ENCODE measurements at places on chromosomes 6 and 20.
A peak's percentile ranks its signal among the peaks of the same experiment; 100 is the strongest.

DNA sequence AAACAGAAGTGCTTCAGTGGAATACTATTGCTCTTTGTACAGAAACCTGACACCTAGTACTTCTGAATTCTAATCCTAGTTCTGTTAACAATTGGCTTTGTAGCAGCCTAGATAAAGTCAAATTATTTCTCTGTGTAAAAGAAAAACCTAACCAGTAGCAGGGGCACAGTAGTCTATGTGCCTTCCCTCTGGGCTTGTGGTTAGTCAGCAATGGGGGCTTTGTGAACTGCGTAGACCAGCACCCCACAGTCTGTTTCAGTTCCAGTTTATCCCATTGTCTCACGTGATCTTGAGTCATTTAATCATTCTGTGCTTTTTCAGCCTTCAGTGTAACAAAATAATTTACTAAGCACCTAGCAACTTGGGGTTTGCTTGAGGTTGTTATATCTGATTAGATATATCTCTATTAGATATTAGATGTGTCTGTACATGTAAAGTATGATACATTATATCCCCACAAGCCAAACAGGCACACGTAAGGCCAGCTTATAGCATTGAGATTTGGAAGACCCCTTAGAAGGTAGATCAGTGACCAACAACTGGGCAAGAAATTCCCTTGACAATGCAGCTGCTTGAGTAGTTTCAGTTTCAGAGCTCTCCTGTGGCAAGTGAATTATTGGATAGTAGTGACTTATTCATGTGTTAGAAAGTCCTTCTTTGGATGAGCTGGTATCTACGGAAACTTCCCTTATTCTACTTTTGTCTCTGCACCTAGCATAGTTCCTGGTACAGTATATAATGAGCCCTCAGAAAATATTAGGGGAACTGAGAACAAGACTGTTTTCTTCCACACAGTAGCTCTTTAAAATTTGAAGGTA is 27.9 kb upstream of the CCR6 start:
- peaks cover 52% of the 10 kb centered on the region for H3K27me3 ChIP-seq
- H3K4me1 ChIP-seq = peaks cover 45% of the 10 kb centered on the region
- no peak overlapping the region for H3K4me3 ChIP-seq
- DNase-seq = no peak

GRCh38 chr20:53598140-53599043 is 4.8 kb upstream of the ZNF217 start:
- peaks cover 19% of the 10 kb centered on the region for H3K36me3 ChIP-seq
- H3K27me3 ChIP-seq = no peaks in the 10 kb centered on the region
- no peak overlapping the region for H3K4me3 ChIP-seq
- no peak for DNase-seq

DNA sequence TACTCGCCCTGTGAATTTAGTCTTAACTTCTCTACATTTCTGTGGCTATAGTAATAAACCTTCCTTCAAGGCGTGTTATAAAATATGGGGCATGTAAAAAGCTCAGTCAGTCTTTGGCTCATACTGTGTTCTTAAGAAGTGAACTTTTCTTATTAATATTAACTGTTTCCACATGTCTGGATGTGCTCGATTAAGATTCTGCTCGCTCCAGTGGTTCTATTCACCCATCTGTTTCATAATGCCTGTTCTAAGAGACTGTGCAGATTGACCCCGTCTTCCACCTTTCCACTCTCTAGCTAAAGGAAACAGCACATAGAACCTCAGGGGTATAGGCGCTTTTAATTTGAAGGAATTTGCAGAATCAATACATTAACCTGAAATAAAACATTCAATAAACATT is 99.9 kb downstream of the L3MBTL3 start:
- H3K27me3 ChIP-seq = no peaks in the 10 kb centered on the region
- no peak overlapping the region for H3K27ac ChIP-seq
- DNase-seq = no peak
- H3K4me1 ChIP-seq = peaks cover 6% of the 10 kb centered on the region
- H3K36me3 ChIP-seq = peaks cover 20% of the 10 kb centered on the region

DNA sequence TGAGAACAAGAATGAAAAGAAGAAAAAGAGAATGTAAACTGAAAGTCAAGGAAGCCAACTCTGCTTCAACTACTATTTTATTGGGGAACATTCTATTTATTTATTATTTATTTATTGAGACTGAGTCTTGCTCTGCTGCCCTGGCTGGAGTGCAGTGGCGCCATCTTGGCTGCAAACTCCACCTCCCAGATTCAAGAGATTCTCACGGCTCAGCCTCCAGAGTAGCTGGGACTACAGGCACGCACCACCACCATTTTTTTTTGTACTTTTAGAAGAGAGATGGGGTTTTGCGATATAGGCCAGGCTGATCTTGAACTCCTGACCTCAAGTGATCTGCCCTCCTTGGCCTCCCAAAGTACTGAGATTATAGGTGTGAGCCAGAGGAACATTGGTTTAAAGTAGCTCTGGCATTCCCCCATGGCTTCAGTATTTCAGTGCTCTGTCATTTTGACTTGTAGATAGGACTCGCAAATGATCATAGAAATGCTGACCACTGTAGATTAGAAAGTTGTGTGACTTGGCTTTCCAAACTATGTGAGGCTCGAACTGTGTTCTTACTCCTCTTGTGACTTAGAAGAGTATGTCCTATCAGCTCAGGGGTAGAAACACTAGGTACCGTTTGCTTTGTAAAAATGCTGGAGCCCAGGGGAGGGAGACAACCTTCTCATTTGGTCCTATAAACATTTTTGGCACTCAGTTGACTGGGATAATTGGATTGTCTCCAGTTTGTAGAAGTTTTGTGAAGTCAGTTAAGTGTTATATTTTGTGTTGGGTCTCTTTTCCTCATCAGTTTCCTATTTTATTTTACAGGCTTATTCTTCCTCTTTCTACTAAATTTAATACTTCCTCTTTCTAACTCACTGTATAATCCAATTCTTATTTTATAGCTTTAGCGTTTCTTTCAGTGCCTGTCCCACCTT is 544.9 kb upstream of the CITED2 start:
- peaks cover 3% of the 10 kb centered on the region for H3K27me3 ChIP-seq
- H3K4me1 ChIP-seq = no peaks in the 10 kb centered on the region
- DNase-seq = no peak
- H3K4me3 ChIP-seq = no peak overlapping the region
- no peaks in the 10 kb centered on the region for H3K36me3 ChIP-seq

DNA sequence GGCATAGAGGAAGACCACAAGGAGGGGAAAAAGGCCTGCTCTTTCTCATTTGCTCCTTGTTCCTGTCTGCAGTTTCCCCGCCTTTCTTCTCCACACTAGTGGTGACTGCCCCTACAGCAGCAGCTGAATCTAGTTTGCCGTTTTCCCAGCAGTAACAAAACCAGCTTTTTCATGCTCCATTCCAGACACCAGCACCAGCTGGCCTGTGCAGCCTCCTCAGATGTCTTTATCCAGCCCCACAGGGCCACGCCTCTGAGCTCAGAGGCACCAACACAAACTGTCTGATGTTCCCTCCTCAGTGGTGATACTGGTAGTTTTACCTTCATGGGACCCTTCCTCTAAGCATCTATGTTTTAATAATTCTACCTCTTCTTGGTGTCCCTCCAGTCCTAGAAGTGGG is 70.4 kb upstream of the SLC24A3 start:
- H3K4me1 ChIP-seq = no peaks in the 10 kb centered on the region
- no peaks in the 10 kb centered on the region for H3K27me3 ChIP-seq
- no peak for DNase-seq
- no peak overlapping the region for H3K4me3 ChIP-seq

- H3K4me1 ChIP-seq = no peaks in the 10 kb centered on the region
- H3K36me3 ChIP-seq = no peaks in the 10 kb centered on the region
- no peaks in the 10 kb centered on the region for H3K27me3 ChIP-seq
- H3K4me3 ChIP-seq = no peak overlapping the region
- DNase-seq = no peak
Observed at GRCh38 chr6:49847673-49848072, 18.7 kb downstream of the CRISP1 start.

GRCh38 chr6:106974999-106975737 is 639 bp upstream of the CD24 start:
- H3K4me1 ChIP-seq = peaks cover 11% of the 10 kb centered on the region
- peak overlapping the region; percentile 65 for H3K4me3 ChIP-seq
- peaks cover 60% of the 10 kb centered on the region for H3K27me3 ChIP-seq
- H3K36me3 ChIP-seq = no peaks in the 10 kb centered on the region
- no peak overlapping the region for H3K27ac ChIP-seq

GRCh38 chr20:51326201-51326819 is 216.2 kb downstream of the NFATC2 start:
- no peak overlapping the region for H3K27ac ChIP-seq
- H3K36me3 ChIP-seq = no peaks in the 10 kb centered on the region
- H3K4me3 ChIP-seq = no peak overlapping the region
- DNase-seq = no peak

GRCh38 chr6:111687652-111688051 is 82.0 kb upstream of the TRAF3IP2 start:
- H3K27me3 ChIP-seq = no peaks in the 10 kb centered on the region
- no peak overlapping the region for H3K4me3 ChIP-seq
- peak overlapping the region; percentile 31 for H3K27ac ChIP-seq
- DNase-seq = no peak
- peaks cover 19% of the 10 kb centered on the region for H3K4me1 ChIP-seq

- DNase-seq = no peak
- no peaks in the 10 kb centered on the region for H3K27me3 ChIP-seq
- H3K27ac ChIP-seq = no peak overlapping the region
- H3K4me3 ChIP-seq = no peak overlapping the region
Observed at GRCh38 chr20:61284752-61285151, 32.7 kb downstream of the CDH4 start.

- no peak for DNase-seq
- H3K4me1 ChIP-seq = peaks cover 29% of the 10 kb centered on the region
- H3K27ac ChIP-seq = no peak overlapping the region
- H3K27me3 ChIP-seq = no peaks in the 10 kb centered on the region
- H3K4me3 ChIP-seq = no peak overlapping the region
Observed at GRCh38 chr6:89368999-89369398, 16.5 kb upstream of the UBE2J1 start.

GRCh38 chr6:167689751-167690150 is 137.0 kb upstream of the AFDN start:
- no peak for DNase-seq
- no peaks in the 10 kb centered on the region for H3K36me3 ChIP-seq
- H3K4me3 ChIP-seq = no peak overlapping the region
- H3K27ac ChIP-seq = no peak overlapping the region

DNA sequence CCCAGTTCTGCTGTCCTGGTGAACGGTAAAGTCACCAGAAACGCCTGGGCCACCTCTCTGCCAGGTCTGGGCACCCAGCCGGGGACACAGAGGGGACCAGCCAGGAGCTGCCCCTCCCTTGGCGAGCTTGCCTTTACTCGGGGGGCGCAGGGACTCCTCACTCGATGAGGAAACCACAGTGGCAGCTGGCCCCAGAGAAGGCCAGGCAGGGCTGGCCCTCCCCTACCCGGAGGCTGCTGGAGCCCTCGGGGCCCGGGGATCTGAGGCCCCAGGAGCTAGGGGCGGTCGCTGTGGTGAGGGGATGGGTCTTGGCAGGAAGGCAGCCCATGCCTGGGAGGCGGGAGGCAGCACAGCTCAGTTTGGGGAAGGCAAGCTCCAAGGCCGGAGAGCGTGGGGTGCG is 80.4 kb upstream of the SLCO4A1 start:
- H3K4me1 ChIP-seq = no peaks in the 10 kb centered on the region
- peaks cover 8% of the 10 kb centered on the region for H3K27me3 ChIP-seq
- no peak overlapping the region for H3K4me3 ChIP-seq
- no peaks in the 10 kb centered on the region for H3K36me3 ChIP-seq
- no peak for DNase-seq

All from activated T-helper 2 cell treated with anti-CD3 and anti-CD28 coated beads, Interferon-gamma antibody, Interleukin-2, Interleukin-4, amounts not matched to agents 10 μg/mL and 5 μg/mL and 100 μg/mL, durations not matched to agents 14 hours and 24 hours and 36 hours (primary cell).